ENCODE measurements at places on chromosomes 11 and 22. TPM values are rescaled to one million over a fixed set of nuclear protein-coding genes. Genes with fewer than 3 reads are reported as not detected.

GRCh38 chr22:26460202-26460601, 23.4 kb downstream of the HPS4 start:
- DNase-seq = no peak

- DNase-seq = no peak
Measured at GRCh38 chr22:31681349-31682345, 19.6 kb upstream of the PISD start.

DNA sequence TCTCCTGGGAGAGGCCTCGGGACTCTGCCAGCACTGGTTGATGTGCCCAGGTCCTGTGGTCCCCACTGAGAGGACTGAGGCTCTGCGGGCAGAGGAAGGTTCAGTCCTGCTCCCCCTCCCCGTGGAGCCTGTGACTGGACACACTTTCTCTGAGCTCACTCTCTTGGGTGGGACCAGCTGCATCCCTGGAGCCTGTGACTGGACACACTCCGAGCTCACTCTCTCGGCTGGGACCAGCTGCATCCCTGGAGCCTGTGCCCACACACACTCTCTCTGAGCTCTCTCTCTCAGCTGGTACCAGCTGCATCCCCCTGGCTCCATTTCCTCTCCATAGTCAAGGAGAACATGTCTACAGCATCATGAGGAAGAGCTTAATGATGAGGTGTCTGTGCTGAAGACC, 39.5 kb downstream of the TOLLIP start:
- DNase-seq = no peak

GRCh38 chr11:61335355-61335710, 2.3 kb downstream of the TKFC start:
- no peak for DNase-seq

DNA sequence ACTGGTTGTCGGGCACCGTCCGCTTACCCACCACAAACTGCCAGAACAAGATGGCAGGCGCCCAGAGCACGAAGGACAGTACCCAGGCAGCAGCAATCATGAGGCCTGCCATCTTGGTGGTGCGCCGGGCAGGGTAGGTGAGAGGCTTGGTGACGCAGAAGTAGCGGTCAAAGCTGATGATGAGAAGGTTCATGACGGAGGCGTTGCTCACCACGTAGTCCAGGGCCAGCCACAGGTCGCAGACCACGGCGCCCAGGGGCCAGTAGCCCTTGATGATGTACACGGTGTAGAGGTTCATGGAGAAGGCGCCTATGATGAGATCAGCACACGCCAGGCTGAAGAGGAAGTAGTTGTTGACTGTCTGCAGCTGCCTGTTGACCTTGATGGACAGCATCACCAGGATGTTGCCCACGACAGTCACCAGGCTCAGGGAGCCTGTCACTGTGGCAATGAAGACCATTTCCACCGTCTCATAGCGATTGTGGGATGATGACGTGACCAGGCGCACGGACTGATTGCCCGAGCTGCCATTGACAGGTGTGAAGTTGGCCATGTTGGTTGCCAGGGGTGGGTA, 4.6 kb downstream of the MDK start:
- no peak for DNase-seq

APOL3 gene
- 10.4 TPM for total RNA-seq

DNA sequence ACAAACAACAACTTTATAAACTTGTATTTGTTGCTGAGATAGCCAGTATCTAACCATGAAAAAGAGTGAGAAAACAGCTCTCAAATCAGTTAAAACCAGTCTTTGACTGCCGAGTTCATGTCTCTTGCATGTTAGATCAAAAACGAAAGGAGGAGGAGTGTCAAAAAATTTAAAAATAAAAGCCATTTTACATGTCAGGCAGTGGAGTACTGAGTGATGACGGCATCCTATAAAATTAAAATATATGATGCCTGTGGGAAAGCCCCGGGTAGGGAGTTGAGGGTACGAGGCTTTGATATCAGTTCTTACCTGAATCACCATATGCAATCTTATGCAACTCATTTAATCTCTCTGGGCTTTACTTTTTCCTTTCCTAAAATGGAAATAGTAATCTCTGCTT, 117.3 kb downstream of the ETS1 start:
- DNase-seq = no peak

DNA sequence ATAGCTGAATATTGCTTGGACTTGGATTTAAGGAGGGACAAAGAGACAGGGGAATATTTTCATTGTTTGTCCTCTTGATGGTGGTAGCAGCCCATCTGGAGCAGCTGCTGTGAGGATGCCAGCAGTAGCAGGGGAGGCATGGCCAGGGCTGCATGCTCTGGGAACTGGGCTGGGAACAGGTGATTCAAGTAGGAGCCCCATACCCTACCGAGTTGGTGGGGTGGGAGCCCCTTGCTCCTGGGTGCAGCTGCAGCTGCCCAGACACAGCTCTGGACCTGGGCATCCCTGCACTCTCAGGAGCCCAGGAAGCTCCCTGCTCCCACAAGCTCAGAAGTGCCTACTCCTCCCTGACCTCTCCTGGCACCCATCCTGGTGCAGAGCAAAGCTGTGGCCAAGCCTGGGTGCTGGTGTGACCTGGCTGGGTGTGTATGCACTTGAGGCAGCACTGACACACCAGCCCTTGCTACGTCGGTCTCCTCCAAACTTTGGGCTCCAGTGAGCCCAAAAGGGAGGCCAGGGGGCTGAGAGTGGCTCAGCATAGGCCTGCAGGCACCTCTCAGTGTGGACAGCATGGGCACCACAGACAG, 341.8 kb upstream of the CCDC179 start:
- DNase-seq = no peak

GRCh38 chr11:67449116-67449844, 3.2 kb downstream of the GPR152 start:
- no peak for DNase-seq

TRPM5 gene
- total RNA-seq = not detected

BIRC2 gene
- 146 TPM for total RNA-seq

DNA sequence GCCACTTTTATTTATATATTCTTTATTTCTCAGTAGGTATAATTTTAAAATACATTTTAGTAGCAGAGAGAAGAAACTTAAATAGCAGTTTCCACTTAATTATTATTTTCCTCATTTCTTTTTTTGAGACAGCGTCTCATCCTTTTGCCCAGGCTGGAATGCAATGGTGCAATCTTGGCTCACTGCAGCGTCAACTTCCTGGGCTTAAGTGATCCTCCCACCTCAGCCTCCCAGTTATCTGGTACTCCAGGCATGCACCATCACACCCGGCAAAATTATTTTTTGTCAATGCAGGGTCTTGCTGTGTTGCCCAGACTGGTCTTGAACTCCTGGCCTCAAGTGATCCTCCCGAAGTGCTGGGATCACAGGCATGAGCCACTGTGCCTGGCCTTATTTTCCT, 38.3 kb downstream of the ATG13 start:
- DNase-seq = no peak

NDUFC2 gene
- total RNA-seq = 80.9 TPM

DNA sequence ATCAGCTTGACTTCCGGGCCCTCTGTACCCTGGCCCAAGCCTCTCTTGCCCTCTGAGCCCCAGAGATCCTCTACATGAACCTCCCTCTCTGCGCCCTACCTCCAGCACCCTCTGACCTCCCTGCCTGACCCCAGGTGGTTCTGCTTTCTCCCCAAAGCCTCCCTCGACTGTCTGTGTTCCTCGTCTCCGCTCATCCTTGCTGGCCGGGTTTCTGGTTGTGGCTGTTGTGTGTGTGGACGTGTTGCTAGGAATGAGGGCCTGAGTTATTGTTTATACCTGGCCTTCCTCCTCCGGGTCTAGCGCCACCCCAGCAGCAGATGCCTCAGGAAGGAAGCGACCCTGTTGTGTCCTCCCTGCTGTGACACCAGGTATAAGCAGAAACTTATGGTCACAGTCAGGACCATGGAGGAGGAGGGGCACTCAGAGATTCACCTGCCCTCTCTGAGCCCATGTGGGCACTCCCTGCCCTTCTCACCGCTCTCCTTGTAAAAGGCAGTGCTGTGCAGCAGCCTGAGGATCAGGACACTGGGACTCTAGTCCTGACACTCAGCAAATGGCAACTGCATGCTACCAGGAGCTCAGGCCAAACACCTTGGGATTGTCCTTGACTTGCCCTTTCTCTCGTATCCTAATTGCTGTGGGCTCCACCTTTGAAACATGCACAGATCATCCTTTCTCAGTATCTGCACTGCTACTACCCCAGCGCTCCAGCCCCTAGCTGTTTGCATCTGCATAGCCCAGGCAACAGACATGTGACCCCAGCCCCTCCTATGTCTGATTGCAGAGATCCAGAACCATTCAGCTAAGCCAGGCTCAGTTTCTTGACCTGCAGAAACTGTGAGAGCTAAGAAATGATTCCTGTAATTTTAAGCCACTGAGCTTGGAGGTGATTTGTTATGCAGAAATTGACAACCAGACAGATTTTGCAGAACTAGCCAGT, 140.1 kb downstream of the ST3GAL4 start:
- no peak for DNase-seq

KDM4D gene
- 1.6 TPM for total RNA-seq

DNA sequence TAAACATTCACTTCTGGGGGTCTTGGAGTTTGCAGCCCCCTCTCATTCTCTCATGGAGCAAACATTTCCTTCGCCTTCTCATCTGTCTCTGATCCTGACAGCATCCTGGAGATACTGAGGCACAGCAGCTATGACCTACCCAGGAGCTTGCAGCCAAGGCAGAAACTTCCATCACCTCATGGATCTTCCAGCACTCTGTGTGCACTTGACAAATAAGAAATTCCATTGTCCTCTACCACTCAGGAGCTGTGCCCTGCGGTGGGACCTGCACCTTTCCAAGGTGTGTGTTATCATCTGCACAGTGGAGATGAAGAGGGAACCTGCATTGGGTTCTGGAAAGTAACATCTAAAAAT, 49.1 kb downstream of the GGTLC2 start:
- DNase-seq = no peak

DNA sequence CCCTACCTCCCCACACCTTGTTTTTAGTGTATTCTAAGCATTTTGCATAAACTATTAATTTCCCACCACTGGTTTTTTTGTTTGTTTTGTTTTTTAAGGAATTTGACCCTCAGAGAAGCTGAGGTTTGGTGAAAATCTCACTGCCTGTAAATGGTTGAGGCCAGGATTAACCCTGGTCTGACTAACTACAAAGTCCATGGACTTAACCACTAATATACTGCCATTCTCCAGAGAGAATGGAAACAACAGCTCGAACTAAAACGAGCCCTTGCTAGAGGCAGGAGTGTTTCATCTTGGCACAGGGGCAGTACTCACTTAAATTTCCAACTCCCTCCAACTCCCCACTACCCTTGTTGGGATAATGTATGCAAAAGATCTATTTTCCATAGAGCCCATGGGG, 3.0 kb downstream of the CTNND1 start:
- DNase-seq = peak; percentile 54

DNA sequence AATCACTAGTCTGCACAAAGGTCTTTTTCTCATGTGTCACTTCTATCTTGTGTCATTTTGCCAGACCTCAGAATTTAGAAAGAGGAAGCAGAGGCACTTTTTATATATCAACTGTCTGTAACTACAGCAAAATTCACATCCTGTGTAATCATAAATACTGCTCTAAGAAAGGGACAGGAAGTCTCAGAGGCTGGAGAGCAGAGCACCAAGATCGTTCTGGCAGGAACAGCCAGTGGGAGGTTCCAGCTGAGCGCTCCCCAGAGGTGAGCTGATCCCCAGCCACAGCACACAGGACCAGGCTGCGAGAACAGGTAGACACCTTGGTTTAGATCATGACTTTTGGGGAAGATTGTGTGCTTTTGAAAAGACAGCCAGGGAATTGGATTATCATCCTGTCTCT, at the start of gene MS4A7:
Gene MS4A7, plus strand, starts transcription at position 179 of the 400 bp plus-strand sequence. CDS start 4,610 bp downstream, outside the sequence.
- no peak for DNase-seq

MRGPRX4 gene
- not detected for total RNA-seq

GRCh38 chr22:25702571-25703167, 39.3 kb upstream of the MYO18B start:
- no peak for DNase-seq

DNA sequence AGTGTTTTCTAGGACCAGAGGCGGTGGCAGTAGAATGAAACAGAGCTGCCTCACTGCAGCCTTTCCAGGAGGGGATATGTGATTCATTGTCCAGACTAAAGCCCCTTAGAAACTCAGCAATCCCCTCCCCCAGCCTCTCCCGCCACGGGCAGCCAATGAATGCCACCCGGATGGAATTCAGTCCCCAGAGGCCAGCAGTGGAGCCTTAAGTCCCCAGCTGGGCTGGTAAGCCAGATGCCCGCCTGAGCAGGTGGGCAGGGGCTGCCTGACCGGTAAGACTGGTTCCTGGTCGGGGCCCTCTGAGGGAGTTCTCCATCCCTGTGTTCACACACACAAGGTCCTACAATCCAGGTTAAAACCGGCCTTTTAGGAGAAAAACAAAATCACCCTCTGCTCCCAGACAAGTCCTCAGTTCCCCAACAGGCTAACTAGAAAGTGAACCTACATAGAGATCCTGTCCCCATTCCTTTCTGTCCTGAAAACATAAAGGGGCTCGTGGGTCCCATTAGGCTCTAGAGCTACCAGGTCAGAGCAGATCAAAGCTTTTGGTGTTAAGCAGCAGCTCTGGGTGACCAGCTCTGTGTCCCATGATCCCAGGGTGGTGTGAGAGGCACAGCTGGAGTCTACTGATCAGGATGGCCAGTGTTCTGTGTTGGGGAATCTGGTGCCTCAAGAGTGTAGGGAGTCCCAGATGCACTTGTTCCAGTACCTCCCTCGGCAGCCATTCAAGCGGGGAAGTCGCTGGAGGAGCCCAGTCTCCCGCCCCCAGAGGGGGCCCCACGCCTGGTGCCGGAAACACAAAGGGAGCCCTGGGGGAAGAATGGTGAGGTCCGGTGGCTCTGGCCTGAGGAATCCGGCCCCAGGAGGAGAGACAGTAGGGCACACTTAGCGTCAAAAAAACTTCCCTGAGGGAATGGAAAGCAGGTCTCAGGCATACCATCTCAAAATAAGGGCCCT, 2.6 kb downstream of the PATZ1 start:
- DNase-seq = peak; percentile 30
